Effector CD8-positive, alpha-beta T cell (primary cell): ENCODE measurements at places on chromosomes 2 and 18.
A peak's percentile ranks its signal among the peaks of the same experiment; 100 is the strongest.

- no peak for DNase-seq
Observed at GRCh38 chr18:61085036-61085435, 248.2 kb upstream of the CDH20 start.

GRCh38 chr2:66164470-66164869 lies 270.5 kb upstream of the MEIS1 start:
- DNase-seq: no peak

- DNase-seq: no peak
Observed at GRCh38 chr18:75090336-75090735, 118.6 kb downstream of the PTGR3 start.

- DNase-seq: no peak
Observed at GRCh38 chr2:200486529-200486928, 23.3 kb downstream of the KCTD18 start.

GRCh38 chr18:37553633-37554398 lies 11.8 kb downstream of the CELF4 start:
- no peak for DNase-seq

DNA sequence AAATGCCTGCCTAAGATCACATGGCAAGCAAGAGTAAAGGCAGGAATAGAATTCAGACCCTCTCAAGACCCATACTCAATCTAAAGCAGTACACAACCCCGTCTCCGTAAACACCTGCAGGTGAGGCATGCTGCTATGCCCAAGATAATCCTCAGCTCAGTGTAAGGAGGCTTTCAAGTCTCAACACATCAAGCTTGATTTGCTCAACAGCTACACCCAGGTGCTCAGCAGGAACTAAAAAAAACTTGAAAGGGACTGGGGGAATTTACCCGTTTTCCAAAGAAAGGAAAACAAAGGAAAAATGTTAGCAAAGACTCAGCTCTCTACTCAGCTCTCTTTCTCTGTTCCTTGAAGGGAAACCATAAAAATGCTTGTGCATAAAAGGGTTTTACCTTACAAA lies 301.8 kb downstream of the C1D start:
- DNase-seq: no peak

DNA sequence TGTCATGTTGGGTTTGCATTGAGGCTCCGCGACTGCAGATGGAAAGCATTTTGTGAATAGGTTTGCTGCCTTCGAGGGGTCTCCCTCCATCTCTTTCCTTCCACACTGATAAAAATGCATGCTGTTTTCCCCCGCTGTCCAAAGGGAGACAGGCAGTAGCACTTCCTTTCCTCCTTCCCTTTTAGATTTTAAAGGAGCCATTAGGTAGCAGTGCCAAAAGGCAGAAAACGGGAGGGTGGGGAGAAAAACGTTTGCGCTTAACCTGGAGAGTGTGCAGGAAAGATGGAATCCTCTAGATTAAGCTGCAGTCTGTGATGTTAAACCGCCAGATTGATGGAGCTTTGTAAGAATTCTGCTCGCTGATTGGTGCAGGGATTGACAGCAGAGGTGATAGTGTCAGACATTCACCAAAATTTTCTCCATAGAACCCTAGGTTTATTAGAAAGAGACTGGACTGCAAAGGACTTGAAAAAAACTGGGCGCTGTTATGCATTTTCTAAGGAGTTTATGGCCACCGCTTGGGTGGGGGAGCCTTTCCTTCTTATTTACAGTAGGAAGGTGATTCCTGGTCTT lies 688 bp downstream of the MAPRE2 start:
- DNase-seq: no peak

DNA sequence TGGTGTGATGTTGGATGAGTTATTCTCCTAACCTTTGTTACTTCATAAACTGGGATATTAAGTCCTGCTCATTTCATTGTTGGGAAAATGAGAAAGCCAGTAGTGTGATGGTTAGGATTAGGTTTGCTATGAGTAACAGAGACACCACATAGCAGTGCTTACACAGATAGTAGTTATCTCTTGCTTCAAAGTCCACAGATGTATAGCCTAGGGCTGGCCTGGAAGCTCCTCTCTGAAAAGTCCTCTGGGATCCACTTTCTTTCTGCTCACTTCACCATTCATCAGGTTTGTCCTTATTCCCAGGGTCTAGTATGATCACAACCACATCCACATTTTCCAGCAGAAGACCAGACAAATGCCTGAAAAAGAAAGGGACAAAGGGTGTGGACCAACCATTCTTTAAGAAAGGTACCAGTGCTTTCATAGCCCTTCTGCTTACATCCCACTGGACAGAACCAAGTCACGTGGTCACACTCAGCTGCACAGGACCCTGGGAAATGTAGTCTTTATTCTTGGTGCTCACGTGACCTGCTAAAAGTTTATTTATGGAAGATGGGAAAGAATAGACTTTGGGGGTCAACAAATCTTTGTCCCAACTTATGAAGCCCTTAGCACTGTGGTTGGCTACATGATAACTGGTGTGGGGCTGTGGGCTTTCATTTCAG lies 108.9 kb downstream of the INSIG2 start:
- no peak for DNase-seq

DNA sequence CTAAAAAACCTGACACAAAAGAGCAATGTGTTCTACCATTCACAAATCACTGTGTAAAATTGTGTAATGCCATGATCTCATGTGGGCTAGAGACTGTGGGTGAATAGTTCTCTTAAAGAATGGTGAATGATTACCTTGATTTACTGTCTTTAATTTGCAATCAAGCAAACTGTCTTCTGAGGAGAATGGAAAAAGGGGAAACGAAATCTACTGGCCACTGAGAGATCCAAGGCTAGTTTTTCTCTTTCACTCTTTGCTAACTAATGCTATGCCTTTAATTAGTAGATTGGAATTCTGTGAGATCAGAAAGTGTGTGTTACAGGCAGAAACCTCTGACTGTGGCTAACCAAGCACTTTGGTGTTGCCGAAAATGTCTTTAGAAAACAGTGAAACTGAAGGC lies 422.7 kb downstream of the TGIF1 start:
- DNase-seq: no peak

DNA sequence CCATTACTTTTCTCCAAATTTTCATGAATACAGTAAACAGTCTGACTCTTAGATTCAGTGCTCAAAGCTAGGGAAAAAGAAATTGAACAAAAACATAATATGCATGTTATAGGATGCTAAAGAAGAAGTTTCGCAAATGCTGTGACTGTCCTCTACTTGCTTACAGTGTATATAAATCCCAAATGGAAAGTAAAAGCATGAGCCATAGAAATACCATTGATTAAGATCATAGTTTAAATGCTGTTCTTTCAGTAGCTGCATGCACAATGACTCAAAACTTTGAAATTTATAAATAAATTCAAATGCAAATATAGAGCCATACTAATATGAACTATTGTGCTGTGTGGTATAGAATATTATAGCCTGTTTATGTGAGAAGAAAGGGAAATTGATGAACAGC lies 1113.9 kb upstream of the ACVR2A start:
- no peak for DNase-seq

DNA sequence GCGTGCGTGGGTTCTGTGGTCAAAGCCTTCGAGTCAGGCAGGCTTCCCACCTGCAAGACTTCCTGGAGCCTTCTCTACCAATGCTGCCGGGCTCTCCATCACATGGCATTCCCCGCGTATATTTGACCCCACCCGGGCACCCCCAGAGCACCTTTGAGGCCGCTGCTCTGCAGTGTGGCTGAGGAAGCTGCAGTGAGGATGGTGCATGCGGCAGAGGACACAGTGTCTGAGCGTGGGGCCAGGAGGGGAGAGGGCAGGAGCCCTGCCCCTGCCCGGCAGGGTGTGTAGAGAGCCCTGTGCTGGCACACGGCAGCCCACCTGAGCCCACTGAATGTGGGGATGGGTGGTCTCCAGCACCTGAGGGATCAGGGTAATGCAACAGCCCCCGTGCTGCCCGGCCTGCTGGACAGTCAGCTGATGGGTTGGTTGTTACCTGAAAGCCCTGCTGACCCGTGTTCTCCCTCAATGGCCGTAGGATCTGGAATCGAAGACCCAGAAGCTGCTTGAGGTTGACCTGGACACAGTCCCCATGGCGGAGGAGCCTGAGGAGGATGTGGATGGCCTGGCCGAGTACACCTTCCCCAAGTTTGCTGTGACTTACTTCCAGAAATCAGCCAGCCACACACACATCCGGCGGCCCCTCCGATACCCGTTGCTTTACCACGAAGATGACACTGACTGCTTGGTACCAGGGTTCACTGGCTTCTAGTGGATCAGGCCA lies 36.8 kb upstream of the GPR17 start:
- no peak for DNase-seq

GRCh38 chr2:109128048-109128615 lies 873 bp upstream of the SH3RF3 start:
- peak; percentile 43 for DNase-seq

GRCh38 chr2:234425639-234426603 lies 71.0 kb downstream of the ARL4C start:
- peak; percentile 24 for DNase-seq

DNA sequence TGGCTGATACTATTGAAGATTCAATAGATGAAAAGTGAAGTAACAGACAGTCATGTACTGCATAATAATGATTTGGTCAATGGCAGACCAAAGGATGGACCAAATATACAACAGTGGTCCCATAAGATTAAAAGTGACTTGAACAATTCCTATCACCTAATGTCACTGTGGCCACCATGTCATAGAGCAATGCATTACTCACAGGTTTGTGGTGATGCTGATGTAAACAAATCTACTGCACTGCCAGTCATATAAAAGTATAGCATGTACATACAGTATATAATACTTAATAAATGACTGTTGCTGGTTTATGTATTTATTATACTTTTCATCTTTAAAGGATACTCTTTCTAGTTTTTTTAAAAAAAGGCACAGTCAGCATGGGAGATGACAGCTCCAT lies 99.9 kb downstream of the USP34 start:
- no peak for DNase-seq

- DNase-seq: no peak
Observed at GRCh38 chr2:30148850-30149249, 2.0 kb downstream of the YPEL5 start.

- DNase-seq: no peak
Observed at GRCh38 chr2:43612944-43613343, 17.1 kb upstream of the THADA start.

DNA sequence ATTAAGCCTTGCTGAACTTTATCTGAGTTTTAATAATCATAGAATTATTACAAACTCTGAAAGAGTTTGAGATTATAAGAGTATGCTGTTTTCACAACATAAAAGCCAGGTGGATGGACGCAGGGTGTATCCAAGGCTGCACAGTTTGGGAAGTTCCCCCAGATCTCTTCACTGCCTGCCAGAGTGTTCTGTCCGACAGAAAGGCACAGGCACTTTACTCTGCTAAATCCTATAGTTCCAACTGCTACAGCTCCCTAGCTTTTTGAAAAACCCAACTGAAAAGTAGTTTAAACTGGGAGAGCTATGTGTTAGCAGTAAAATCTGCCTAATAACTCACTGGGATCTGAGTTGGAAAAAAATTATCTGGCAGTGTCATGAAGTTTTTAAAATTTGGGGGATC lies 38.0 kb downstream of the MFSD6 start:
- DNase-seq: no peak

DNA sequence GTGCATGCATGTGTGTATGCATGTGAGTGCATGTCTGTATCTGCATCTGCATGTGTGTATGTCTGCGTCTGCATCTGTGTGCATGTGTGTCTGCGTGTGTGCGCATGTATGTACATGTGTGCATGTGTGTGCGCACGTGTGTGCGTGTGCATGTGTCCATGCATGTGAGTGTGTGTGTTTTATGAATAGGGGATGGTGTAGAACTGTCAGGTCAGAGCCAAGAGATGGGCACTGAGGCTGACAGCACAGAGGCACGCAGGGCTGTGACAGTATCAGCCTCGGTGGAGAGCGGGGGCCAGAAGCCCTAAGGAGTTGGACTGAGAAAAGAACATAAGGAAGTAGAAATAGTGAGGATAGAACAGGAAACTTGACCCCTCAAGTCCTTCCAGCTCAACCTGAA lies 494.0 kb upstream of the MYT1L start:
- no peak for DNase-seq
